ENCODE measurements at places on chromosomes 3 and 15.

GRCh38 chr15:37046876-37047614 lies 53.3 kb downstream of the MEIS2 start:
- DNase-seq, result no peak

- no peak for DNase-seq
Observed at GRCh38 chr3:32184187-32184730, 54.2 kb upstream of the CMTM8 start.

DNA sequence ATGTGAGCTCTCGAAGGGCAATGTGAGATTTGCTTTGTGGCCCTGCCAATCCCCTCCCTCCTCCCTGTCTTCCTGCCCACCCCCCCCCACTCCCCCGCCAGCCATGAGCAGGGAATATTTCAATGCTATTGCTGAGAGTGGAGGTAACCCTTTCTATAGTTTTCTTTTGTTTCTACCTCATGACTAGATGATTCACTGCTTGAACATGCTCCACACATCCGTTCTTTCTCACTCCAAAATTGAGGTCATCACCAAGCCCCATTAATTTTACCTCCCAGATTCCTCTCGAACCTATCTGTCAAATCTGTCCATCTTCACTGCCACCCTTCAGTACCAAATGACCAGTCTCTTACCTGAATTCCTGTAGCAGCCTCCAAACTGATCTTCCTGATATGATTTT lies 12.2 kb downstream of the ZNF774 start:
- DNase-seq, result no peak

GRCh38 chr15:88335074-88335473 lies 78.5 kb upstream of the NTRK3 start:
- DNase-seq, result no peak

Measured in T-helper 2 cell (primary cell).